AG04449 (cell line): ENCODE measurements at places on chromosomes 4 and X.

- no peak for DNase-seq
Observed at GRCh38 chrX:41906515-41907187, 16.7 kb downstream of the CASK start.

GRCh38 chrX:41234962-41235361 lies 99.0 kb upstream of the DDX3X start:
- DNase-seq, result no peak

DNA sequence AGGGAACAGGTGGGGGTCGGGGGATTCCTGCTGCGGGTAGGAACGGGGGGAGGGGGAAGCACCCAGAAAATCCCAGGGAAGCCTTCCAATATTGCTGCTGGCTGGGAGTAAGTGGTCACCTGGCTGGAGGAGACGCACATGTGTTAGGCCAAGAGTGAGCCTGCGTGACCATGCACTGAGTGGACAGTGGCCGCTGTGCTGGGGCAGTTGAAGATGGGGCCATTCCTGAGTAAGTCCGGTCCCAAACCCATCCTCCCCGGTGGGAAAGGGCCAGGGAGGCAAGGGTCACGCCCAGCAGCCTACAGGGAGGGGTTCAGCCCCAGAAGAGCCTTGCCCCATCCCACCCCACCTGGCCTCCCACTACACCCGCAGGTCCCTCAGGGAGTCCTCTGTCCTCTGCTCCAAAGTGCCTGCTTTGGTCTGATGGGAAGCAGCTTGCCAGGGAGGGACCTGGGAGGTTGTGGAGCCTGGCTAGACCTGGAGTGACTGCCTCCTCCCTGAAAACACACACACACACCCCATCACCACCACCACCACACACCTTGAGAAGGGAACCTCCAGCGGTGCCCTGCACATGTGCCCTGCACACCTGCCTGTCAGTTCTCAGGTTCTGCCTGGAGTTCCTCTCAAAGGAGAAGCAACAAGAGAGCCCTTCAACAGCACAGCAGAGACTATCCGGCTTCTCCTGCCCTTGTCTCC lies 6.1 kb downstream of the L1CAM start:
- no peak for DNase-seq

GRCh38 chr4:108391701-108392455 lies 223.1 kb upstream of the LEF1 start:
- DNase-seq, result no peak

- no peak for DNase-seq
Observed at GRCh38 chr4:150160473-150160872, 82.2 kb downstream of the DCLK2 start.

GRCh38 chr4:158259955-158260575 lies 49.8 kb downstream of the TMEM144 start:
- no peak for DNase-seq

DNA sequence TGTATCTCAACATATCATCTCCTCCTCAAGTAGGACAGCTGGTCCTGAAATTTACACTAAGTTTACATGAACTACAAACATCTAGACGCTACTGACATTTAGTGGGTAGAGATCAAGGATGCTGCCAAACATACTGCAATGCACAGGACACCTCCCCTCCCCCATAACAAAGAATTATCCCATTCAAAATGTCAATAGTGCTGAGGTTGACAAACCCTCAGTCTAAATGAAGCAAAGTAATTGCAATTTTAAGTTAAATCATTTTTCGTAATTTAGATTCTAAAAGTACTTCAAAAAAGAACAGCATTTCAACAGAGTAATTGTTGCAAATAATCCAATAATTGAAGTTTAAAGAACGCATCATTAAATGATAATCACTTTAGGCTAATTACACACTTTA lies 1.2 kb downstream of the PRMT9 start:
- no peak for DNase-seq

- DNase-seq, result peak; percentile 74
Observed at GRCh38 chr4:128358231-128358912, 70.8 kb upstream of the PGRMC2 start.

DNA sequence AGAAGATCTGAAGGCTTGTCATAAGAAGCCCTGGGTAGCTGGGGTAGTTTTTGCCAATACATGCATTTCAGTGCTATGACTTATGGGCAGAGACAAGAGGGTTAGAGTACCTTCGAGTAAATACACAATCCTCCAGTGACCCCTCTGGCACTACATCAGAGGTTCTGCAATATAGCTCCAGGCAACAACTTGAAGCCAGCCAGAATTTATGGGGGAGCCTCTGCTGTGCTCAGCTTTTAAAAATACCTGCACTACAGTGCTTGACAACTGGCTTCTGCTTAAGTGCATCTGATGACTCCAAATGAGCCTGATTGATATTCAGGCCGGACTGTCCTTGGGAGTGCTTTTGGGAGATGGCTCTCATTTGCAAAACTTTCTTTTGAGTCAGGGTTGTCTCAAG lies 44.9 kb upstream of the SMAD1 start:
- no peak for DNase-seq

- DNase-seq, result no peak
Observed at GRCh38 chrX:11434607-11435006, 141.4 kb downstream of the AMELX start.

DNA sequence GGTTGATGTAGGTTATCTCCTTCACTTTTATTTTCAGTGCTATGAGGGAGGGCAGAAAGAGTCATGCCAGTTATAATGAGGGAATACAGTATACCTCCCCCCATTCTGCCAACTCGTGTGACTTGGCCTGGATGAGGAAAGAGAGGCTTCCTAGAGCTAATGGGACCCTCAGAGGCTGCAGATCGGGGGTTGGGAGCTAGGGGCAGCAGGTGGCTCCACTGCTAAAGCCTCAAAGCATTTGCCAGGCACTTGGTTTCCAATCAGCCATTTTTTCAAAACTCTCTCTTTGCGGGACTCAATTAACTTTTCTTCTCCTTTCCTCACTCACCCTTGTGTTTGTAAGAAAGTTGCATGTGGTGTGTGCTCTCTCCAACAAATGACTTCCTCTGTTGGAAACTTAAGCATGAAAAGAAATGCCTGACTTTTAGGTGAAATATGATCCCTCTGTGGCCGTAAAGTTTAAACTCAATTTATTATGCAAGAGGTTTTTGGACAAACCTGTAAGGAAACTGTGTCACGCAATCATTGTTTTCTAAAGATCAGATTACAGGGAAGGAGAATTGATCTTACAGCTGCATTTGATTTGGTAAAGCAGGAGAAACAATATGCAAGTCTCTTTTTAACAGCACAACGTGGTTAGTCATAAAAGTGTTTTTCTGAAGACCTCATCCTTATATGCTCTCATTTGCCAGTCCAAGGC lies 7.0 kb downstream of the SFRP2 start:
- DNase-seq, result peak; percentile 2

- no peak for DNase-seq
Observed at GRCh38 chr4:149223659-149224058, 592.0 kb downstream of the IQCM start.

DNA sequence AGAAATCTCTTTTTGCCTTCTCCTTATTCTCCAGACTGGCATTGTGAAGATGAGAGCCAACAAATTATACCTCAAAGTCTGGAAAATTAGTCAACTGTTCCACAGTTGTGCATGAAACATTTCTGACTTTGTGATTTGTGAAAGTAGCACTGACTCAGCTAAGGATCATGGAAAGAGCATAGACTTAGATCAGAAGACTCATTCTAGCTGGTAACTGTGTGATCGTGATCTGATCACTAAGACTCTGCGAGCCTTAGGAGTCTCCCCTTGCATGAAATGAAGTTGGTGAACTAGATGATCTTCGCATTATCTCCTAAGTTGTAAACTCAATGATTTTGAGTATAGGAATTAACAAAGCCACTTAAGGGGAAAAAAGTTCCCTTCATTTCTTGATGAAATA lies 668.1 kb downstream of the RPA4 start:
- DNase-seq, result no peak
